ENCODE measurements at places on chromosomes 5 and 9.

GRCh38 chr5:170443624-170444023, 54.5 kb upstream of the KCNMB1 start:
- DNase-seq = no peak

DNA sequence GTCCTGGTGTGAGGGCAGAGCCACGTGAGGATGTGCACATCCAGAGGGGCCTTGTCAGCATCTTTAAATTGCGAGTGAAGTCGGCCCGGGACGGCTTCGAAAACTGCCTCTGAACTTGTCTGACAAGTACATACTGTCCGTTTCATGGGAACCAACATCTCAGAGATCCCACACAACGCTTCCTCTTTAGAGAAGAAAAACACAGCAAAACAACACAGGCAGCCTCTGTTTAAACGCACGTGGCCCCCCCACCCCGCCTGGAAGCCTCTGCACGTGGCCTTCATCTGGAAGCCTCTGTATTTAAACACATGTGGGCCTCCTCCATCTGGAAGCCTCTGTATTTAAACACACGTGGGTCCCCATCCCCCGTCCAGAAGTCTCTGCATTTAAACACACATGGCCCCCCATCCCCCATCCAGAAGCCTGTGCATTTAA, 29.2 kb downstream of the CEP72 start:
- DNase-seq = no peak

GRCh38 chr5:181185560-181185959, 19.4 kb downstream of the TRIM7 start:
- no peak for DNase-seq

- no peak for DNase-seq
These were observed 146.5 kb downstream of the UNC13B start for GRCh38 chr9:35308316-35308715.

- no peak for DNase-seq
These were observed 103.2 kb downstream of the PPARGC1B start for GRCh38 chr5:149833116-149833827.

GRCh38 chr5:134550271-134551214, 25.1 kb downstream of the JADE2 start:
- no peak for DNase-seq

DNA sequence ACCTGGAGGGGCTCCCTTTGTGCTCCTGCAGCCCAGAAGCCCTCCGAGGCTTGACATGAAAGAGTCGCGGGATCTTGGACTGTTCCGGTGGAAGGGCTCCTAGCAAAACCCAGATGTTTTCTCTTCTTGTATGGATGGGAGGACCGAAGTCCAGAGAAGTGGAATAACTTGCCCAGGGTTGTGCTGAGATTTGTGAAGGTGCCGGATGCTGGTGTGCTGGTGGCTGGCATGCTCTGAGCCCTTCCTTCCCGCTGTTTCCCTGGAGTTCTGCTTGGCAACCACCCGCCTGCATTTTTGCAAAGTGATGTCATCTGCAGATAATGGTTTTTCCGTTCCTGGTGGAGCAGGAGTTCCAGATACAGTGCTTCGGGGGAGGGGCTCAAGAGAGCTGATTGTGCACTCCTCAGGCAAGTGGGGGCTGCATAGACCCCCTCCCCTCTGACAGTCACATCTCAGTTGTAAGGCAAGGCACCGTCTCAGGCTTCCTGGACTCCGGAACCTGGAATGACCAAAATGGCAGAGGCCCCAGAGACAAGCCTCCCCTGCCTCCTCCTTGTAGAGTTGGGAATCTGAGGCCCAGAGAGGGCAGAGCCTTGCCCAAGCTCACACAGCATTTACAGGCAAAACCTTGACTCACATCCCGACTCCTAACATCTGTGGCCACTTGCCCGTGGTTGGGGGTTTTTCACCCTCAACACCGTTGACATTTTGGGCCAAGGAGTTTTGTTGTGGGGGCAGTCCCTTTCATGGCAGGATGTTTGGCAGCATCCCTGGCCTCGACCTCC, 157.0 kb downstream of the RGS3 start:
- DNase-seq = peak; percentile 22

DNA sequence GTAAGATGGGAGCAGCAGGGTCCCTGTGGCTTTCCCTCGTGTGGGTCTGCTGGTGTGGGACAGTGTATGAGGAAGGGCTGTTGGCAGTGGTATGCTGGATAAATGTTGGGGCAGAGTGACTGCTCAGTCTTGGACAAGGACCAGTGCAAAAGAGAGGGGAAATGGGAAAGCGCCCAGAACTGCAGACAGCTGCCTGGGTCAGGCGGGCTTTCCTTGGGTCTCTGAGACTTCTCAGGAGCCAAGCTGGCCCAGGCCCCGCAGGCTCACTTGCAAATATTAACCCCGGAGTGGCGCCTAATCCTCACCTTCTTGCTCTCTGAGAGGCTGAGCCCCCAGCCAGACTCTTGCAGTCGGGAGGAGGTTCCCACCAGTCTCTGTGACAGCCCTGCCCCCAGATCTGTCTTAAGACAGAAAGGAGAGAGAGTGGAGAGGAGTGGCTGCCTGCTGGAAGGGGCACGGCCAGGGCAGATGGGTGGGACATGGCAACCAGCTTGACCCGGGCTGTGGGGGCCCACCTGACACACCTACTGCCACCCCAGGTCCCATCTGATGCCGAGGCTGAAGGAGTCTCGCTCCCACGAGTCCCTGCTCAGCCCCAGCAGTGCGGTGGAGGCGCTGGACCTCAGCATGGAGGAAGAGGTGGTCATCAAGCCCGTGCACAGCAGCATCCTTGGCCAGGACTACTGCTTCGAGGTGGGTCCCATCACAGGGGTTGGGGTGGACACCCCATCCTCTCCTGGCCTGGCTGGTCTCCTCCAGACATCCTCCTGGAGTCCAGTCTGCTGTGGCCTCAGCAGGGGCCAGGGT, 105.2 kb downstream of the DAB2IP start:
- no peak for DNase-seq

- no peak for DNase-seq
These were observed 152.7 kb downstream of the COL23A1 start for GRCh38 chr5:178437386-178438075.

DNA sequence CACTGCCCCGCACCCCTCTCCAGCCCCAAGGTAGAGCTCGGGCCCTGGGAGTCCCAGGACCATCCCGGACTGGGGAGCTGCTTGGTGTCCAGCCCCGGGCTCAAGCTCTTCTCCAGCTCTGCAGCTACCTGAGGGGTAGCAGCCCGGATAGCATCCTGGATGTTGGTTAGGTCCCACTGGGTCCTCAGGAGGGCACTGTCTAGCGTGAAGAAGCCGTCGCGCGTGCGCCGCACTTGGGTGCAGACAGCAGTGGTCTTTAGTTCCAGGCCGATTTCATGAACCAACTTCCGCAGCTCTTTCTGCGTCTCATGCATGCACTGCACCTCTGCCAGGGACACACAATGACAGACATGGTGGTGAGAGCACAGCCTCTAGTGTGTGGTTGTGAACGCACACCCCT, 12.7 kb downstream of the TRUB2 start:
- no peak for DNase-seq

DNA sequence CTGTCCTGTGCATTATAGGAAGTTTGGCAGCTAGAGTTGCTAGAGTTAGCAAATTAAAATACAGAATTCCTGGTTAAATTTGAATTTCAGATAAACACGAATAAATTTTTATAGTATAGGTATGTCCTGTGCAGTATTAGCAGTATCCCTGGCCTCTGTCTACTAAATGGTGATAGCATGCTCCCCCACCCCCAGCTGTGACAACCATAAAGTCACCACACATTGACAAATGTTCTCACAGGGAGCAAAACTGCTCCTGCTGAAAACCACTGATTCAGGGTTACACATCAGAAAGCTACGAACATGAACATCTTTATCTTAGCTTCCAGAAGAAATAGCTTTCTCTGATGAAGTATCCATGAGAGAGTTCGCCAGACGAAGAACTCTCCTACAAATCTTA, 91.8 kb upstream of the CCDC112 start:
- DNase-seq = no peak

GRCh38 chr5:119465640-119466039, 13.3 kb downstream of the HSD17B4 start:
- no peak for DNase-seq

DNA sequence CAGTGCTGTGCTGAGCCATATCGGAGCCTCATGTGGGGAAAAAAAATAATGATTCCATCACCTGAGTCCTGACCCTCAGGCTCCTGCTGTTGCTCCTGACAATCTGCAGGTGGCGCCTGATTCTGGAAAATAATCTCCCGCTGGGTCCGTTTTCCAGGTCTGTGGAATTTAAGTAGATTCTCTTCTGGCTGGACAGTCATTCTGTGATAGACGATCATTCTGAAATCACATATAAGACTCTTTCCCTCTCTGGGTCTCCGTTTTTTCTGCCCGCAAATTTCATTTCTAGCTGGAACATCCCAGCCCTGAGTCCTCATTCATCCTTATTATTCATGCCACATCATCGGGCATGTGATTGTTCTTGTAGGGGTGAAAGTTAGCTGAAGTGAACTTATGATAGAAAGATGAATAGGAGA, 22.1 kb upstream of the STXBP1 start:
- DNase-seq = peak; percentile 51

- no peak for DNase-seq
These were observed 14.0 kb downstream of the DDX46 start for GRCh38 chr5:134772461-134773125.
